ENCODE measurements at places on chromosomes 2 and 18.

DNA sequence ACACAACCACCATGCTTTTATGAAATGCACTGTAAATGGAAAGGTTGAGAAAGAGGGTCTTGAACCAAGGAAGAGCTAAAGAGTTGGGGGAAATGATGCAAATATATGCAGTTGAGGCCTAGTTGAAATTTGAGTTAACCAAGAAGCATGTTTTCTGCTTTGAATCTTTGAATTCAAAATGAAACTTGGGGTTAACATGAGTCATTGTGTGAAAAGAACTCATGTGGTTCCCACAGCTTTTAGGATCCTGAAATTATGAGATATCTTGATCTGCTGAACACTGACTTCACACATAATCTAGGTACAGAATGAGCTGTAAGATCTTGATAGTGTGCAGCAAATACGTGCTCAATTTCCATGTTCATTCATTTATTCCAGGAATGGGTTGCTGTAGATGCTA is 422.9 kb upstream of the TRIB2 start:
- no peak for DNase-seq

DNA sequence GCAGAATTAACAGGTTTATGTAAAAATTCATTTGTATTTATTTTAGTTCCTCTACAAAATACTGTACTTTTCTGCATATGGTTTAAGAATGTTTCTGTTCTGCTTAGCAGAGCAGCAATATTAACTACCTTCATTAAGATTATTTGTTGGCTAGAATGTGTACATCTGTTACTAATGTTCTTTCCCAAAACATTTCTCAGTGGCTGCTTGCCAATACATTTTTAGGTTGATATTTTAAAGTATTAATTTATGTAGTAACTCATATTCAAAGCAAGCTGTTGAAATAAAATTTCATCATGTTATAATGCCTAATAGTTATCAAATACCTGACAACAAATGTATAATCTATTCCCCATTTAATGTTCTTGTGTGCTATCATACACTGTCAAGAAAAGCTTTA is 40.3 kb downstream of the PRKD3 start:
- DNase-seq, result no peak

GRCh38 chr18:22650247-22650646 is 232.5 kb upstream of the CTAGE1 start:
- no peak for DNase-seq

DNA sequence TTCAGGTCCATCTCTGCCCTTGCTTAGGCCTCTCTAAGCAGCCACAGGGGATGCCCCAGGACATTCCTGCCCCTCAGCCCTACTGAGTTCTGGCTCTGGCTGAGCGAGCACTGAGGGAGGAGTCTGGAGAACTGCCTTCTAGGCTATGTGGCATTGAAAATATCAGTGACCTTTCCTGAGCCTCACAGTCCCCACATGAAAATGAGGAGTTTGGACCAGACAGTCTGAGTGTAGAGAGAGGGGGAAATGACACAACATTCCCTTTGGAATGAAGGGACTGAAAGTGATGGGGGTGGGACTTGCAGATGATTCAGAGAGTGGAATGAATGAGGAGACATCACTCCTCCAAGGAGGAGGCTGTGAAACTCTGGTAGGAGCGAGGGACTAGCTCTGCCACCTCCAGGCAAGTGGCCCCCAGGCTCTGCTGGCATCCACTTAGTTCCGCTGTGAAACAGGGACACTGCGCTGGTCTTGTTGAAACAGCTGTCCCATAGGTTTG is 8.0 kb downstream of the TNS1 start:
- DNase-seq, result peak; percentile 67

GRCh38 chr18:35386600-35387100 is 9.5 kb upstream of the ZNF396 start:
- peak; percentile 56 for DNase-seq

- no peak for DNase-seq
Observed at GRCh38 chr2:203437511-203437910, 97.6 kb downstream of the RAPH1 start.

- DNase-seq, result no peak
Observed at GRCh38 chr2:138919120-138919747, 139.0 kb upstream of the NXPH2 start.

GRCh38 chr2:121826036-121826435 is 70.6 kb downstream of the TSN start:
- DNase-seq, result no peak

- no peak for DNase-seq
Observed at GRCh38 chr2:166074430-166074829, 53.4 kb downstream of the SCN1A start.

DNA sequence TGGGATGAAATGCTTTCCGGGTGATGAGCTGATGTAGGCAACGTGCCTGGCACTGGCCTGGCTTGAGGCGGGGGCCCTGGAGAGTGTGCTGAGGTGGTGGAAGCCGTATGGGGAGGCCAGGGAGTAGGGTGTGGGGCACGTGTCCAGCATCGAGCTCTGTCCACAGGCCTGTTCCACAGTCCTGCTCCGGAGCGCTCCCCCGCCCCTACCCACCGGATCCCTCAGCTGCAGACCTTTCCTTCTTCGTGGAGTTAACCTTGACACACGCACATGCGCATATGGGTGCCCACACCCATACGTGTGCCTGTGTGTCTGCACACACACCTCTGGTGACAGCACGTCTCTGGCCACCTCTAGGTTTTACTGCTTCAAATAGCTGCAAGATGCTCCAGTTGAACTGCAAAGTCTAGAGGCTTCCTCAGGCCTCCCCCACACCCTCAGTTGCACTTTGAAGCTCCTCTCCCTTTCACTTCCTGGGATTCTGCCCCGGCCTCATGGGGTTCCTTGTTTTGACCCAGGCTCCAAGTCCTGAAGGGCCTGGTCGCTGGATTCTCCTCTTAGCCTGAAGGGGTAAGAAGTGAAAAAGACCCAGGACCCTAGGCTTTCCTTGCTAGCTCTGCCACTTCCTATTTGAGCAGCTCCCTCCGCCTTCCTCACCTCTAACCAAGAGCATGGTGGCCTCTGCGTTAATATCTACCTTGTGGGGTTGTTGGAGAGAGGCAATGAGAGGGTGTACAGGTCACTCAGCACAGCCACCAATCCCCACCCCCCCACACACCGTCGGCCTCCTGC is 49.5 kb downstream of the INHBB start:
- no peak for DNase-seq

DNA sequence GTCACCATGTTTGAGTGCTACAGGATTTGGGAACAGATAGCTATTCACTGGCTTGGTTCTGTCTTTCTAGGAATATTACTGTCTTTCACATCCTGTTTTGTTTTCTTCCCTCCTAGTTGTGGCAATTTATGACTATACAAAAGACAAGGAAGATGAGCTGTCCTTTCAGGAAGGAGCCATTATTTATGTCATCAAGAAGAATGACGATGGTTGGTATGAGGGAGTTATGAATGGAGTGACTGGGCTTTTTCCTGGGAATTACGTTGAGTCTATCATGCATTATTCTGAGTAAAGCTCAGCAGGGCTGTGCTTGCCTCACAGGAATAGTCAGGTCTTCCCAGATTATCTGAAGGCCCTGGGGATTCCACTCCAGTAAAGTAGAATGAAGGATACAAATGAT is 98.9 kb downstream of the ABI2 start:
- DNase-seq, result no peak

DNA sequence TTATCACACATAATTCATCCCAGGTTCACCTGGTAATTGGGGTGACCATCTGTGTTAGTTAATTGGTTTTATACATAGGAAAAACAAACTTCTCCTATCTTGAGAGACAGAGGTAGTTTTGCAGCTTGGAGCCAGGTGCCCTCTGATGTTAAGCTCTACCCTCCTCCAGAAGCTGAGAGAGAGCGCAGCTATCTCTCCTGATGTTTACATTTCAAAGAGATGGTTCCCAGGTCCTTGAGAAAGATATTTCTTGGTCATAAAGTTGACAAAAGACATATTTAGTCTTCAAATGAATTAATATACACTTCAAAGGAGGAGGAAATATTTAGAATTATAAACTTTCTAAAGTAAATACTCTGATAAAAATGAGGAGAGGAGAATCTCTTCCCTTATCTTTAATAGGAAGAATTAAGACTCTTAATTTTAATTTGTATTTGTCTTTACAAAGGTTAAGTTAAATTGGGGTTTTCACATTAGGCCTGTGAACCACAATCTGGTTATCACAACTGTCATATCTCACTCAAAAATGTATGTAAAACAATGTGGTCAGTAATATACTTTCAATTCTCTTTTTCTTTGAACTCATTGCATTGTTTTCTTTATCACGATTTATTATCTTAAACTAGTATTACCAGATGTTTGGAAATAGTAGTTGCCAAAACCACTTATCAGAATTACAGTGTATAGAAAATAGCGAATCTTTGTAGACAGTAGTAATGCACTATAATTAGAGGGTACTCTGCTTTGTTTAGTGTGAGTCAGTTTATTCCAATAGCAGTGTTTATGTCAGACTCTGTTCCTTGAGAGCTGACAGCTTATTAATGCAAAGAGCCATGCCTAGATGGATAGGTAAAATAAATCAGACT is 26.8 kb downstream of the SERPINB4 start:
- no peak for DNase-seq

- peak; percentile 25 for DNase-seq
Observed at GRCh38 chr2:6896930-6897759, 19.6 kb downstream of the RSAD2 start.

DNA sequence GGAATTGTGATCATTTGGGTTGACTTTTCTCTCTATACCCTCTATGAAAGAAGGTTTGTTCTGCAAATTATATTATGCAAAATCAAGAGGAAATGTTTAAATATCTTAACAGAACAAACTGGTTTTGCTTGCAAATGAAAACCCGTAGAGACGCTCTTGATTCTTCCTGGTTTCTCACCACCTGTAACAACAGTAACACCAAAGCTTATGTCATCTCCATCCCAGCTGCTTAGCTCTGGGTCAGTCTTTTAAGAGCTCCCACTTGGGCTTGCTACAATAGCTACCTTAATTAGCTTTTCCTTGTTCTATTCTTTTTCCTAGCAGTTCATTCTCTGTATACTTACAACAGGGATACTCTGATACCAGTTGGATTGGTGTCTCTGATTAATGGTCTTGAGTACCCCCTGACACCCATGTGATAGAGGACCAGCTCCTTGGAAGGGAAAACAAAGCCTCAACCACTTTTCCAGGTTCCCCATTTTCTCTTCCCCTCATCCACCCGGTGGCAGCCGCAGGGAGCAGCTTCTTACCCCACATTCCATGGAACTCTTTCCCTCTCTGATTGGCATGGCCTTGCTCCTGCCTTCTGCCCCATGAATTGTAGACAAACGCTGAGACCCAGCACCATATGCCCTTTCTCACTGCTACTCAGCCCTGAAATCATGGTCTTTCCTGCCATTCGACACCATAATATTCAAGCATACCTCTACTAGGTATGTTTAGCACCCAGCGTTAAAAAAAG is 27.7 kb downstream of the TMEM182 start:
- no peak for DNase-seq

- no peak for DNase-seq
Observed at GRCh38 chr2:33142810-33143209, 196.1 kb downstream of the LTBP1 start.

- DNase-seq, result no peak
Observed at GRCh38 chr2:7838669-7839068, 843.2 kb upstream of the ID2 start.

- DNase-seq, result no peak
Observed at GRCh38 chr2:54763636-54764291, 40.3 kb downstream of the EML6 start.

DNA sequence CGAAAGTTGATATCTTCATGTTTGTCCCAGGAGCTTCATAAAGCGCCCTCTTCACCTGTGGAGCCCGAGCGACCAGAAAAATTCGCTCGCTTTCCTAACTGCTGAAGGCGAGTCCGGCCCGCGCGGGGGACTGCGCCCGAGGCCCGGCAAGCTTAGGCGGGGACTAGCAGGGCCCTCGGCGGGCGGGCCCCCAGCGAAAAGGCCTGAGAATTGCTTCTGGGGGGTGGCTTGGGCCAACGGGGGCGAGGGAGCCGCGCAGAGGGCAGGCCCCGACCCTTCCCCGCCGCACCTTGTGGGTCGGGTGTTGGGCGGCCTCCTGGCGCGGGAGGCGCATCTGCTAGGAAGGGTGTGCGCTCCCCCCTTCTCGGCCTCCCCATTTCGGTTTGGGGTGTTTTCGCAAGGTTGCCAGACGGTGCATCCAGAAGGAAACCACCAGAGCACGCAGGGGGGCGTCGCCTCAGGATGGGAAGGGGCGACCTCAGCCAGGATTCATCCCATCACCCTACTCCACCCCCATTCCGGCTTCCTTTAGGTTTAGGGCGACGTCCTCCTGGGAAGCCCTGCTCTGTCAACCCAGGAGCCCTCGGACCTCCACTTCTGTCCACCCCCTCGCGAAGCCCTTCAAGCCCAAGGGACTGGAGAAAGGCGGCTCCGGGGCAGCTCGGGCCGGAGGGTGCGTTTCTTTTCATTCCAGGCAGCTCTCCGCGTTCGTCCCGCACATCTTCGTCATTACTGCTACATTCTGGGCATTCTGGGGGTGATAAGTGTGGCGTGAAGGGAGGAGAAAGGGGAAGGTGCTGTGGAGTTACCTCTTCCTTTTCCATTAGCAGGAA is 9.1 kb downstream of the SP9 start:
- DNase-seq, result no peak

- DNase-seq, result no peak
Observed at GRCh38 chr18:2970344-2970743, 42.6 kb downstream of the LPIN2 start.

- no peak for DNase-seq
Observed at GRCh38 chr2:98893911-98894321, 42.1 kb downstream of the CRACDL start.

DNA sequence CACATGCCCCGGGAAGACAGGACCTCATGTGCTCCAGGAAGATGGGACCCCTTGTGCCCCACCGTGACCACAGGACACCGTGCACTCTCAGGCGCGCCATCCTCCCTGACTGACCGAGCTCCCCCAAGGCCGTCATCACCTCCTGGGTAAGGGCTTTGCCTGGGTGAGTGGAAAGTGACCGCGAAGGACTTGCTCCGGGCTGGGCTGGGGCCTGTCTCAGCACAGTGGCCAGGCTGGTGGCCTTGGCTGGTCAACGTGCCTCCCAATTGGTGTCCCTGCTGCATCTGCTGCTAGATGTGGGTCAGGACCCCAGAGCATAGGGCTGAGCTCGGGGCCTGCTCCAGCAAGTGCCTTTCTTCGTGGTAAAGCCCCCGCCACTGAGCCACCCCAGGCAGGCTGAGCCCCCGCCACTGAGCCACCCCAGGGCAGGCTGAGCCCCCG is 69.7 kb upstream of the CTDP1 start:
- no peak for DNase-seq

- DNase-seq, result peak; percentile 81
Observed at GRCh38 chr2:11248-11941, 34.9 kb downstream of the FAM110C start.

GRCh38 chr2:39867268-39867667 is 88.2 kb upstream of the THUMPD2 start:
- DNase-seq, result no peak

- DNase-seq, result no peak
Observed at GRCh38 chr2:43313642-43314017, 87.2 kb upstream of the ZFP36L2 start.

GRCh38 chr2:235638541-235639427 is 144.9 kb downstream of the AGAP1 start:
- DNase-seq, result no peak

DNA sequence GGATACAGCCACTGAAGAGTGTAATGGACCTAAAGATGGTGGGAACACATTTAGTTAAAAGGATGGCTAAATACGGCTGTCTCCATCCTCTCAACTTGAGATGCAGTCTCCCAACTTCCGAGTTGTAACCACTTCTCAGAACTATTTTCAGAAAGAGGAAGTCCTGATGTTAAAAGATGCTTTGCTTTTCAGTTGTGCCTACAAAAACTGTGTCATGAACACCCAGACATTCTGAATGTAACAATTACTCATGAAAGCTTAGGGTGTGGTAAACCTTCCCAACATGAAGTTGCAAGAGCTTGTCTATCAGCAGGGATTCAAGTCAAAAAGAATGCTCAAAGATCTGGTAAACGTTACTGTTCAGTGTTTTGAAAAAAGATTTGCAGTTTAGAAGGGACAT is 147.9 kb downstream of the DOCK10 start:
- no peak for DNase-seq
